ENCODE measurements at places on chromosomes 5 and 9.

GRCh38 chr5:89583534-89583933, 700.5 kb upstream of the MEF2C start:
- DNase-seq: no peak

DNA sequence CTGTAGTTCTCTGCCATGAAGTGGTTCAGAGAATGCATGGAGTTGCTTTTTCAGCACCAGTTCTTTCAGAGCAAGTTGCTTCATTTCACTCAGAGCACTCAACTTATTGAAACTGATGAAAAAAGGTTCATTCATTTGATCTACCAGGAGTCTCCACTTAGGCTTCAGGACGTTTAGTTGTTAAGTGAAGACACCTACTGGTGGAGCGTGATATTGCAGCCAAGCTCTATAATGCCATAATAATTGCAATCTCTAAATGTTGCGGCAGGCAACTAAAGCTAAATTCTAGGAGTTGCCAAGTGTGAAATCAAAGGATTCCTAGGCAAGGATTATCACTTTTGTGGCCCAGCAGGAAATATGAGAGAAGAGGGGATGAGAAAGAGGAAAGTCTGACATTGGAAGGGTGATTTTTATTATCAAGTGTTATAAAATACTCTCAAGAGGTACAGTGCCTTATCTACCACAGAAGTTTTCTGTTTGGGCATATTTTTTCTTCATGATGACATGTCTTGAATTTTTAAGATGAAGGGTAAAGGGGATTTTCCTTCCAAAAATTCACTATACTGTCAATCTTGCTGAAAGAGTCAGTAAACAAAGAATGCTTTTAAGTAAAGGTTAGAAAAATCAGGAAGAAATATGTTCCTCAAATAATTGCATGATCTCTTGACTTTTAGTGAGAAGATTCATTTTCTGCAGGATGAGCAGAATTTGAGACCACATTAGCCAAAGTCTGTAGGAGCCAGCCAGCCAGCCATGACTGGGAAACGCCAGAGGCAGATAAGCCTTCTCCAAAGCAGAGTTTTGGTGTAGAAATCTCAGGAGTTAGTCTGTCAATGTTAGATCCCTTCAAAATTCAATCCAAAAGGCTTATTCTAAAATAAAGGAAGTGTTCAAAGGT, 83.4 kb downstream of the SH3PXD2B start:
- peak; percentile 87 for DNase-seq

DNA sequence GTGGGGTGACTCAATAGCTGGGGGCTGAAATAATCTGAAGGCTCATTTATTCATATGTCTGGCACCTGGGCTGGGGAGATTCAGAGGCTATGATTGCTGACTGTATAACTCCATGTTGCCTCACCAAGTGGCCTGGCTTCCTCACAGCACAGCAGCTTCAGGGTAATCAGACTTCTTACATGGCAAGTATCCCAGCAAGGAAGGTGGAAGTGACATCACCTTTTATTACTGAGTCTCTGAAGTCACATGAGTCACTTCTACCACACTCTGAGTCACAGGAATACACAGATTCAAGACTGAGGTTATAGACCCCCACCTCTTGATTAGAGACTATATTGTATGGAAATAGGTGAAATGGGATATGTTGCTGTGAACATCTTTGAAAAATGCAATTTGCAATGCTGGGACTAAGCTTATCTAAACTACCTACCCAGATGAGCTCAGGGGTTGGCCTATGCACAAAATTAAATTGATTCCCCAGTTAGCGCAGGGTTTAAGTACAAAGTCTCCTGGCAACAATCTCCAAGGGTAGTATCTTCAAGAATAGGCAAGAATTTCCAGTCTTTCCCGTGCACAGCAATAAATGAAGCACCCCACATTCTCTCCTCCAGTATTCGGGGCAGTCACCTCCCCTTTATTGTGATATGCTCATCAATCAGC, 553.1 kb downstream of the LRRC70 start:
- no peak for DNase-seq

GRCh38 chr9:135882011-135882410, 25.3 kb downstream of the CAMSAP1 start:
- no peak for DNase-seq

GRCh38 chr9:127035423-127035822, 87.0 kb downstream of the ANGPTL2 start:
- no peak for DNase-seq

- peak; percentile 48 for DNase-seq
These were observed 605.0 kb upstream of the CLINT1 start for GRCh38 chr5:158463938-158464337.
